ENCODE measurements at places on chromosomes 6 and 20.

DNA sequence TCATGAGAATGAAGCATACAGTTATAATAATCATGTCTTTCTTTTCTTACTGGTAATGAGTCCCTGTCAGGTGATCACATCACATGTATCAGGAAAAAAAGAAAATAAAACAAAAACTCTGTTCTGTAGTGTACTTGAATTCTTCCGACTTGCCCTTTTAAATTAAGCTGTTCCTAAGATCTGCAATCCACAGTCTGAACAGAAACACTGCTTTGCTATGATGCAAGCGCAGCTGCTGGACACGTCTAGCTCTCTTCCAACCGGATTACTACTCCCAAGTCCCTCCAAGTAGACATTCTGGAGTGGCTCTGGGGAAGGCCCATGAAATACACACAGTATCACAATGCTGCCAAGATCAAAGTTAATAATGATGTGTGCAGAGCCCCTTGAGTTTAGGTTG is 83.7 kb downstream of the FYN start:
- peak; percentile 80 for DNase-seq

DNA sequence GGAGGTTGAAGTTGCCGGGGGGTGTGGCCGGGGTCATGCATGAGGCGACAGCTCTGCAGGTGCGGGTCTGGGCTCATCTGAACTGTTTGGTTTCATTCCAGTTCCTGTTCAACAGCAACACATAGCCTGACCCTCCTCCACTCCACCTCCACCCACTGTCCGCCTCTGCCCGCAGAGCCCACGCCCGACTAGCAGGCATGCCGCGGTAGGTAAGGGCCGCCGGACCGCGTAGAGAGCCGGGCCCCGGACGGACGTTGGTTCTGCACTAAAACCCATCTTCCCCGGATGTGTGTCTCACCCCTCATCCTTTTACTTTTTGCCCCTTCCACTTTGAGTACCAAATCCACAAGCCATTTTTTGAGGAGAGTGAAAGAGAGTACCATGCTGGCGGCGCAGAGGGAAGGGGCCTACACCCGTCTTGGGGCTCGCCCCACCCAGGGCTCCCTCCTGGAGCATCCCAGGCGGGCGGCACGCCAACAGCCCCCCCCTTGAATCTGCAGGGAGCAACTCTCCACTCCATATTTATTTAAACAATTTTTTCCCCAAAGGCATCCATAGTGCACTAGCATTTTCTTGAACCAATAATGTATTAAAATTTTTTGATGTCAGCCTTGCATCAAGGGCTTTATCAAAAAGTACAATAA is 72.5 kb downstream of the PTPN1 start:
- DNase-seq: no peak

GRCh38 chr6:89508755-89509563 is 76.0 kb downstream of the ANKRD6 start:
- no peak for DNase-seq

GRCh38 chr6:24768361-24768760 is 6.4 kb upstream of the GMNN start:
- no peak for DNase-seq

DNA sequence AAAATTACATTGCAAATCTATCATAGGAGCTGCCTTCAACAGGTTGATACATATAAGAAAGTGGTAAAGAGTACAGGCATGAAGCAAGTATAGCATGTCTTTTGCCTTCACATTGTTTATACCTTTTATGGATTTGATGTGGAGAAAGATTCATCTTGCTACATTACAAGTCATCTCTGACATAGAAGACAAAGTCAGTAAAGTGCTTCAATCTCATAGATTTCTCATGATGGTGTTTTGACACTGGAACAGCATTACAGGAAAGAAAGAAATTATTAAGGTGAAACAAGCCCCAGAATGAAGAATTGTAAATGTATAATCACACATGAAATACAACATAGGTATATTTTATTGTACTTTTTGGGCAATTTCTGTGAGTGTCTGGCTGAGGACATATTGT is 580.7 kb upstream of the MMS22L start:
- DNase-seq: no peak

- DNase-seq: peak; percentile 69
Observed at GRCh38 chr20:31602779-31603441, 2.2 kb upstream of the ID1 start.

GRCh38 chr20:64129146-64129782 is 21.9 kb upstream of the NPBWR2 start:
- DNase-seq: no peak

GRCh38 chr6:160088069-160088783 is 33.4 kb upstream of the SLC22A1 start:
- DNase-seq: peak; percentile 54

GRCh38 chr6:148543540-148543939 is 200.9 kb downstream of the SASH1 start:
- no peak for DNase-seq
